ENCODE measurements at places on chromosomes 12 and 14. TPM values are rescaled to one million over a fixed set of nuclear protein-coding genes. Genes with fewer than 3 reads are reported as not detected.

The CLEC1B gene
- polyA plus RNA-seq: not detected

DNA sequence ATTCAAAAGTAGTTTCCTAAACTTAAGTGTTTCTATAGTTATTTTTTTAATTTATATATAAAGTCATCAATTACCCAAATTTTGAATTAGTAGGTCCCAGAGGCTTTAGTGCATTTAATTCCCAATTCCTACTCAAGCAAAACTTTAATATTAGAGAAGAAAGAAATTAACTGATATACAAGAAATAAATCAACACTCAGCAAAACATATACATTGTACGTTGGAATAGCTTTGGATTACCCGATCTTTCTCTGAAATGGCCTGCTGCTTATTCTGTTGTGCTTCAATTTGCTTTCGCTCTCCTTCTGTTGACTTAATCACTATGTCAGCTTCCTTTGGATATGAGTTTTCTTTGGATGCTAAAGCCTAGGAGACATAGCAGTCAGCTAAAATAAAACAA, 18.2 kb downstream of the RPAP3 start:
- no peak for DNase-seq

- DNase-seq: peak; percentile 88
Observed at GRCh38 chr12:47079468-47079980, at the start of the genes AMIGO2 and PCED1B. Gene AMIGO2, minus strand, starts transcription at chr12:47079959. Its CDS starts 957 bp downstream, at chr12:47079002. Gene PCED1B, plus strand, starts transcription at chr12:47079621. Its CDS starts 155,443 bp downstream, at chr12:47235064.

DNA sequence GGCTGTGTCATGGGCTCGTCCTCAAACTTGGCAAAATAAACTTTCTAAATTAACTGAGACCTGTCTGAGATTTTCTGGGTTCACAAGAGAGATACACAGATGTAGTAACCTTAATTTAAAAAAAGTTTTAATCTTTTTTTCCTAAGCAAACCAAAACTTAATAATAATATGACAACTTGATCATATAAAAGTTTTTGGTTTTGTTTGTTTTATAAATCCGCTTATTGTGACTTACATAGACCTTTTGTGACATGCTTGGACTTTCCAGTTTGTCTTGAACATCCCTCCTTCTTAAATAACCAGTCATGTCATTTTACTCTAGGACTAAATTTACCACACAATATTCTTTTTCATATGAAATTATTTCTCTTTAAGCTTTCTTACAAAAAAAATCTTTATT, 8.5 kb downstream of the RDH12 start:
- DNase-seq: no peak

DNA sequence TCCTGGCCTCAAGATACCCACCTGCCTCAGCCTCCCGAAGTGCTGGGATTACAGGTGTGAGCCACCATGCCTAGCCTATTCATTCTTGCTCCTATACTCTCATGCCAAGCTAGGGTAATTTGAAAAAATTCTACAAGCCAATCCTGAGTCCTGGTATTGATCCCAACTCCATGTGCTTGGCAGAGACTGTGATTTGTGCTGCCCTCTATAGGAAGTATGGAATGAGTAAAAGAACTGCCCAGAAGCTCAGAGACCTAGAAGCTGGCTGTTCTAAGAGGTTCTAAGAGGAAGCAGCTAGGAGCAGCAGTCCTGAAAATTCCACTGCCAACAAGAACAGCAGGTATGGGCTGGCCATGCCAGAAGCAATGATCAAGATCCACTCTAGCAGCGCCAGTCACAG, 402.5 kb downstream of the PCNX1 start:
- DNase-seq: peak; percentile 40

DNA sequence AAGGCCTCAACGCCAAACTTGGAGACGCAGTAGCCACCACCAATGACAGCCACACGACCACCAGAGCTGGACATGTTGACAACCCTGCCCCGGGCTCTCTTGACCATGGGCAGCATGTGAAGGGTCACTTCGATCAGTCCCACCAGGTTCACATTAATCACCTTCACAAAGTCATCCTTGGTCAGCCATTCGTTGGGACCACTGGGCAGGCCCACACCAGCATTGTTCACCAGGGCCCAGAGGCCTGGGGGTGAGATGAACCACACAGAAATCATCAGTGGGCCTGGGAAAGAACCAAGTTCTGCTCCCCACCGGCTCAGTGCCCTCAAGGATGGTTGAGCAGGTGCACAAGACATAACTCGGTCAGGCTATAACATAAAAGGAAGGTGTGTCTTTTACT, 4.0 kb downstream of the SDR9C7 start:
- DNase-seq: no peak

DNA sequence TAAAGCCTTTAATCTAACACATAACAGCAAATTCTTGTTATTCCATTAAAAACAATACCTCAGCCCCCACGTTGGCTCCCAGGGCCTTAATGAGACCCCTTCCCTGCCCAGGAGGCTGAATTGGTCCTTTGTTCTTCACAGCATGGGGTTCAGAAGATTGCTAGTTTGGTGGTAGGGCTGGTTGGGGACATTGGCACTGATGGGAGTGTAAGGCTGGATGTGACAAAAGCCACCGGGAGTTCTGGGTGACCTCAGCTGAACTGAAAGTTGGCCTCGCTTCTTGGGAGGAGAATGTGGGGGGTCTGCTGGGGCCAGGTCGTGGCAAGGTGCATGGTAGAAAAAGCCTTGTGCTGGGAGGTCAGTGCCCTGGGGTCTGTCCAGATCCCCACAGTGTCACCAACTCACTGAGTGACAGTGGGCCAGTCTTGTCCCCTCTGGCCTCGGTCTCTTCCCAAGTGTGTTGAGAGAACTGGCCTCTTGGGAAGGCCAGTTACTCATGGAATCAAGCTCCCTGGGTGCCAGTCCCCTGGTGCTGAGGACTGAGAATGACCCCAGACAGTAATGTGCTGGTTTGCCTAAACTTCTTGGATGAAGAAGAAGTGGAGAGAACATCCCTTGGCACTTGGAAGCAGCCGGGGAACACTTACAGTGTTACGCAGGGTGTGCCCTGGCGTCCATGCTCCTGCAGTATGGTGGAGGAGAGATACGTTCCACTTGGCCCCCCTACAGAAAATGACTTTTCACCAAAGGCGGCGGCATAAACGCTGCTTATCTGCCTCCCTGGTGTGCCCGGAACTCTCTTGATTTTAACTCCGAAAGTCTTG, 283.7 kb upstream of the RTL1 start:
- no peak for DNase-seq

DNA sequence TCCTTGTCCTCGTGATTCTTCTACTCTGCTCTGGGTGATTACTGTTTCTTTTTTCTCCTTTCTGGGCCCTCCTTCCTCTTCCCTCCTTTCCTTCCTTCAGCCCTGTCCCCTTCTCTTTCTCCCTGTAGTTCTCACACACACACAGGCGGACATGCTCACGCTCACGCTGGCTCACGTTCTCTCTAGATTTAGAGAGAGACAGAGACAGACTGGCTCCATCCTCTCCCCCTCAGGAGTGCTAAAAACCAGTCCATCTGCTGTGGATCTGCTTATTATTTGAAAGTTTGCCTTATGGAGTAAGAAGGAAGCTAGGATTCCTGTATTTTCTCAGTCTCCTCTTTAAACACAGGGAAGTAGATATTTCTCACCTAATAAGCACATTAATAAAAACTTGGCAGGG, 48.1 kb downstream of the KCNA1 start:
- DNase-seq: no peak

The CACNA1C gene
- polyA plus RNA-seq: 2.4 TPM

DNA sequence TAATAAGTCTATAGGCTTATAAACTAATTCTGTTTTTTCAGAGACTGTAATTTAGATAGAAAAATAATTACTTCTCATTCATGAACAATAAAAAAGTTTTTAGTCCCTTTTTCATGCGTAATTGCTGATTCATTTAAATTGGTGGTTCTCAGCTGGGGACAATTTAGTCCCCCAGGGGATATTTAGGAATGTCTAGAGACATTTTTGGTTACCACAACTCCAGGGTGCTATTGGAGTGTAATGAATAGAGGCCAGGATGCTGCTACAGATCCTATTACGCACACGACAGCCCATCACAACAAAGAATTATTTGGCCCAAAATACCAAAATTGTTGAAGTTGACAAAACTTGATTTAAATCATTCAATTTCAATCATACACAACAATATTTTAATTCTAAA, 22.8 kb upstream of the VCPKMT start:
- no peak for DNase-seq

DNA sequence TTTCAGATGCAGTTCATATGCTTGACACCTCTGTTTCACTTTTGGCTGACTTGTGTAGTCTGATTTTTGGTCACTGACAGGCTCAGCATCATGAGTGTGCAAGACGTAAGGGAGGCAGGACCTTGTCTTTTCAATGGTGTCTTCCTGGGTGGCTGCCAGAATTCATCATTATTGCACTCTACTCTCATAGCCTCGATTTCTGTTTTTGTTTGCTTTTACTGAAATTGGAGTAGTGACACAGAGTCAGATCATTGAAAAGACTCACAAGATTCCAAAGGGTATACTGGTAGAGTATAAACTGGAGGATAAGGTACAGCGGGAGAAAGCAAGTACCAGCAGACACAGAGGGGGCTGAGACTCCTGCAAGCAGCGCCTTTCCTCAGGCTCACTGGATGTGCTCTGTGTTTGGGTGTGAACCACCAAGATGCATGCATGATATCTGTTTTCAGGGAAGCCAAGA, 126.3 kb upstream of the FGD4 start:
- no peak for DNase-seq

The LRTM2 gene
- polyA plus RNA-seq: 0.03 TPM

The GPX2 gene
- 49.2 TPM for polyA plus RNA-seq

GRCh38 chr12:56687223-56688128, 608 bp downstream of the PTGES3 start:
- peak; percentile 66 for DNase-seq

GRCh38 chr14:74533576-74533975, 40.0 kb downstream of the ISCA2 start:
- no peak for DNase-seq

GRCh38 chr14:57692671-57693070, 173.2 kb downstream of the SLC35F4 start:
- DNase-seq: peak; percentile 40

GRCh38 chr12:29725587-29726320, 58.0 kb downstream of the TMTC1 start:
- DNase-seq: peak; percentile 10

The CSRNP2 gene
- polyA plus RNA-seq: 8.1 TPM

DNA sequence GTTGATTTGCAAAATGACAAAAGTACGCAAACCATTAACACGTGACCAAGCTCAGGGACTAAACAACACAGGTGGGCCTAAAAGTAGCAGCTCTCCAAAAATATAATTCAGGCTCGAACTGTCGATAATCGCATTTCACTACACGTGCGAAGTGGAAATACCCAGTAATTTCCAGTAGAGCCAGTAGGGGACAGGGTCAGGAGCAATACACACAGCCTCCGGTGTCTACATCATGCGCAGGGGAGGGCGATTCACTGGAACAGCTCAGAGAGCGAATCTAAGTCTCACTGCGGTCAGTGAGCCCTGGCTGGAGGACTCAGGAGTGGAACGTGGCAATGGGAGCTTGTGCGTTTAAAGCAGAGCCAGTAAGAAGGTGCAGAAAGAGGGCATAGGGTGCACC, 40.4 kb downstream of the SETD3 start:
- no peak for DNase-seq

DNA sequence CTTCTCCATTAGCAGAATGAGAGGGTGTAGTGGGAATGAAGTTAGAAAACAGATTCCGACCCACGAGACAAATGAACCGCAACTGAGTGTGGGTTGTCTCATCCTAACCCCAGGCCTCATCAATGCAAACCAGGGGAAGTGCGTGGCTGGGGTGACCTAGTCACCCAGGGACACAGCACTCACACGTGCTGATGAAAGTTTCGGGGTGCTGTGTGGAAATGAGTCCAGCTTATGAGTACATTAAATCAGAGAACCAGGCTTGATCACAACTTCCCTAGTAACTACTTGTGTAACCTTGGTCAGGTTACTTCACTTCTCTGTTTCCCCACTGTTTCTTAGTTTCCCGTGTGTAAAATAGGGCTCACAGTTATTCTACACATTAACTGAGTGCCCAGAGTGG, 95.4 kb upstream of the CDKN3 start:
- DNase-seq: no peak

DNA sequence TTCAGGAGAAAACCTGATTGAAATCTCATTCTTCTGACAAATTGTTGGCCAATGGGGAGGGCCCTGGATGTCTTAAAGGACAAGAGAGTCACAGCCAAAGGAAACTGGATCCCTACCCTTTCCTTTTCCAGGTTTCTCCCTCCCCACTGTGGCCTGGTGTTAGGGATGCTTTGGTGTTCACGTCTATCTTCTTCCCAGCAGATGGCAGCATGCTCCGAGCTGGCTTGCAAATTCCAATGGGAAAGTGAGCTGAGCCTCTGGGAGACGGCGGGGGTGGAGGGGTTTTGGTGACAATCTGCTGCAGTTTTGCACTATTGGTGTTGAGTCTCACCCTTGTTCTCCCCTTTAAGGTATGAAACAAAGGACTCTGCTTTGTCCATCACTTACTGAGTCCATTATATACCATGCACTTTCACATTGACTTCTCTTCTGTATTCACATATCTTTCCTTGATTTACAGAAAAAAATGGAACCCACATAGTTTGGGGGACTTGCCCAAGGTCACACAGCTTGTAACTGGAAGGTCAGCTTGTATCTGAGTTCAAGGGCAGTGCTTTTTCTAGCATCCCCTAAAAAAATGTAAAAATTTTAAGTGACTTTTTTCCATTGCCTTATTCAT, 39.3 kb downstream of the CCDC177 start:
- peak; percentile 51 for DNase-seq

DNA sequence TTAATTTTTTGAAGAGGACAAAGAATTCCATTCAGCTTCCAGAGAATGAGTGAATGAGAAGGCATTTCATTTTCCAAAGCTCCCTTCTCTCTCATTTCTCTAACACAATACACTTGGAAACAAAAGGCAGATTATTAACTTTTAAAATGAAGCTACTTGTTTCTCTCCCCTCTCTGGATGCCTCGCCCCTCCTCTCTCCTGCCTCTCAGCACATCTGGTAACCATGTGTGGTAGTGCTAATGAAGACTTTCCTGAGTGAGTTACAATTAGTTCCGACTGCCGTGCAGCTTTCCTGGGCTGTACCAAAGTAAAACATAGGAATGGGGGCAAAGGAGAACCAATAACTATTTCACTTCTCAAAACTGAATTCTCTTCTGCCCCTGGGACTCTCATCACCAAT, 84.7 kb upstream of the SOX5 start:
- no peak for DNase-seq

DNA sequence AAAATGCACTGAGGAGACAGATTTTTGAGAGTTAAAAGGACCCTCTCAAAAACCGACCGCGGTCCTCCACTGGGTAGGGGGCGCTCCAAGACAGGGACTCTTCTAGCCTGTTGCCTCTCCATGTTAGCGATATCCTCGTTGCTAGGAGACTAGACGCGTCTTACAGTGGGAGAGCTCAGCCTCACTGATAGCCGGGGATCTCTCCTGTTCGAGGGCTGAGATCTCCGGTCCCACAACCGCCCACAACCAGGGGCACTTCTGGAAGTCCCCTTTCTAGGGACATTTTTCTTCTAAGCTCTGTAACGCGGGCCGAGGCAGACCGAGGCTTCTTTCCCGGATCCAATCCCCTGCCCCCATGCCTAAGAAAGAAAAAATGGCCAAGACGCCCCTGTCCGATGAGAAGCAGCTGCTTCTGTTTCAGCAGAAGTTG, 21.3 kb downstream of the FKBP11 start:
- peak; percentile 84 for DNase-seq

DNA sequence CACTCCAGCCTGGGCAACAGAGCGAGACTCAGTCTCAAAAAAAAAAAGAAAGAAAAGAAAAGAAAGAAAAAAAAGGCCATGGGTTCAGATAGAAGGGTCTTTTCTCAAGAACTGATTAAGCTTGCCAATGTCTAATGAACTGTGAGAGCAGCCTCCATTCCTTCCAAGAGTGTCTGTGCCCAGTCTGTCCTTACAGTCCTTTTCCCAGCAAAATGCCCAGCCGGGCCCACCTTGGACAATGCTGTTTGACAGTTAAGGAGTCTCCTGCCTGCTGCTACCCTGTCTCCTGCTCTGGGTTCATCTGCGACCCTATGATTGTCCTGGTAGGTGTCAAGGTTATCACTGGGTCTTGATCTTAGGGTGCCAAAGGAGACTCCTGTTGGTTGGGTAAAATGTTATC, 21.4 kb downstream of the SYNE3 start:
- no peak for DNase-seq
